Coronary artery (tissue), 2 donors: ENCODE measurements at places on chromosomes 3 and 15.

GRCh38 chr3:122621112-122621511 is 43.7 kb downstream of the PARP15 start:
- no peak for DNase-seq

DNA sequence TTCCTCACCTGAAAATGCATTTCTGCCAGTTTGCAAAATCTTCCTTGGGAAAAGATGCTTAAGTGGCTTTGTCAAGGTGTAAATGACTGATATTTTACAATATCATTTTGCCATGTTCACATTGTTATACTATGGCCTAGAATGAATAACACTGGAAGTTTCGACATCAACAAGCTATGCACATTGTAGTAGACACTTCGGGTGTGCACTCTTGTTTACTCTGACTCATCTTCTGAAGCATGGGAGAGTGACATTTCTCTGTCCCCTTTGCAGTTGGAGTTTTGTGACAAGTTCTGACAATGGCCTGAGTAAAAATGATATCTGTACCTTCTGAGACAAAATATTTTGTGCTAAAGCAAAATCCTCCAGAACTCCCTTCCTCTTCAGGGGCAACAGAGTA is 567.0 kb upstream of the RGMA start:
- no peak for DNase-seq

DNA sequence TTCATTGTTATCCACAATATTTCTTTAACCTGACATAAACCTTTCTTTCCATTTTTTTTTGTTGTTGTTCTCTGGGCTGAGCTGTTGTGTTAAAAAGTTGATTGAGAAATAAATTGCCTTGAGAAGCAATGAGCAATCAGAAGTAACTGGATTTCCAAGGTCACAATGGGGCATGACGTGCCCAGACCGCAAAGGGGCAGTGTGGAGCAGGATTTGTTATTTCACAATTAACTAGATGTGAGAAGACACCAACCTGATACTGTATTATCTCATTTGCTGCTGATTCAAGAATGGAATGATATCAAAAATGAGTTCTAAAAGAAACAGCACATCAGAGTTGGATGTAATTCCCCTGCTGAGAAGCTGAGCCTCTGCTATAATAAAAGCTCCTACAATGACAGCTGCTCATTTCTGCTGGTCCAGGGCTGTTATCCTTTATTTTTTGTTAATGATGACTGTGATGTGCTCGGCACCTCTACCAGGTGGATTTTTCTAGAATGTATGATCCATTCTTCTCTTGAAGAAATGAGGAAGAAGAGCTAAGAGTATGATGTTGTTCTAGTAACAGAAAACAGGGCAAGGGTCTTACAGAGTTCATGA is 28.1 kb downstream of the CPNE4 start:
- DNase-seq = no peak

DNA sequence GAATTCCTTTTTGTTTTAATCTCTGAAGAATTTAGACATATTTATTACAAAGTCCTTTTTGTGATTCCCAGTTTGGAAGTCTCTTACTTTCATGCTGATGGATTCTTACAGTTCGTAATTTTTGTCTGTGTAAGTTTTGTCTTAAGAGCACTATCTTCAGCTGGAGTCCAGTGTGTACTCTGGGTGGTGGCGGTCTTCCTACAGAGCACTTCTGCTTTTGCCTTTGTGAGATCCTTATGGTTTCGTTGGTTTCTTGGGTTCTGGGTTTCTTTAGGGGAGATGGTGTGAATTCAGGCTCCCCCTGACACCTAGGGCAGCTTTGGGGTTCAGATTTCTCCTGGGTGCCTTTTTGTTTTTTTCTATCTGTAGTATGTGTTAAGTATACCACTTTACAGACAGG is 45.3 kb downstream of the PLS1 start:
- no peak for DNase-seq

DNA sequence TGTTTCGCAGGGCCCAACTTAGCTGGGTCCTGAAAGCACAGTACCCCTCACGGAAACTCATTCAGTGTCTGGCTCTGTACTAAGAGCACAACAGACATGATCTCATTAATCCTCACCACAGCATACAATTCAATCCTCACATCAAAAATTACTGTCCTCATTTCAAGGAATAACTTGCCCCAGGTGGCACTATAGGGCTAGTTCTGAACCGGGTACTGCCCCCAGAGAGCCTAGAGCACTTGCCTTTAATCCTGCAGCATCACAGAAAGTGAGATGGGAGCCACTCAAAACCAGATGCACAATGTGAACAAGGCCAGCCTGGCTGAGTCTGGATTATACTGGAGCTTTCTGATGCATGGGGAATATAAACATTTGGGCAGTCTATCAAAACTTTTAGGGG is 122.6 kb downstream of the OSBPL10 start:
- DNase-seq = no peak

DNA sequence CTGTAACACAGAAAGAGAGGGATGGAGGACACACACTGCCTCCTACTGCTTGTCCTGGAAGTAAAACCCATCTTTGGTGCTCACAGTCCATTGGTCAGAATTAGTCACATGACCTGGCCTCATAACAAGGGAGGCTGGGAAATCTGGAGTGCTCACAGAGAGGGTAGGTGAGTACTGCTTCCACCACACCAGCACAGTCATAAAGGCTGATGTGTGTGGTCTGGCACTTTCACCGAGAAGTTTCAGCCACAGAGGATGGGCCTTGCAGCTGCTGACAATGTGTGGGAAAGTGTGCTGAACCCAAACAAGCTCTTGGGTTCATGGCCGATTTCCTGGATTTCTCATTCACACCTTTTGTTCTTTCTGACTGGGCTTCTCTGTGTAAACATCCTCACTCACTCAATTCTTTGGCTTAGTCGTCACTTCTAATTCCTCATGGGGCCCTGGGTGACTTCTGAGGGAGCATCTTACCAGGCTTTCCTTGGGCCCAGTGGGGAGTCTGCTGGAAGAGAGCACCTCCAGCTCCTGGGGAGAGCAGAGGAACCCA is 100.7 kb downstream of the ASB7 start:
- peak; percentile 19 for DNase-seq

- no peak for DNase-seq
Measured at GRCh38 chr3:159964166-159964973, 24.3 kb upstream of the IL12A start.

- no peak for DNase-seq
Measured at GRCh38 chr3:175383371-175383770, 524.2 kb downstream of the NAALADL2 start.

- DNase-seq = no peak
Measured at GRCh38 chr3:122355612-122356011, 27.4 kb downstream of the MIX23 start.

- no peak for DNase-seq
Measured at GRCh38 chr3:138300647-138301046, 29.0 kb downstream of the NME9 start.

GRCh38 chr3:117059067-117059955 is 349.7 kb downstream of the TUSC7 start:
- no peak for DNase-seq

GRCh38 chr3:104646196-104646595 is 720.5 kb upstream of the ALCAM start:
- no peak for DNase-seq

GRCh38 chr3:178602856-178603255 is 66.6 kb downstream of the KCNMB2 start:
- no peak for DNase-seq

DNA sequence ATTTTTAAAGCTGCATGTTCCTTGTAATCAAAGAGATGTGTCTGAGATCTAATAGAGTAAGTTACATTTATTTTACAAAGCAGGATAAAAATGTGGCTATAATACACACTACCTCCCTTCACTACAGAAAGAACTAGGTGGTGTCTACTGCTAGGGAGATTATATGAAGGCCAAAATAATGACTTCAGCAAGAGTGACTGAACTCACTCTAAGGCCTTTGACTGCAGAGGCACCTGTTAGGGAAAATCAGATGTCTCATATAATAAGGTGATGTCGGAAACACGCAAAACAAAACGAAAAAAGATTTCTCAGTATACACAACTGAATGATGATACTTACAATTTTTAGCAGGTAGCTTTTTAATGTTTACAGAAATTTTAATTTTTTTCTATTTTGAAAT is 19.1 kb downstream of the B3GNT5 start:
- no peak for DNase-seq

- DNase-seq = no peak
Measured at GRCh38 chr3:55782351-55782750, 295.2 kb upstream of the WNT5A start.

DNA sequence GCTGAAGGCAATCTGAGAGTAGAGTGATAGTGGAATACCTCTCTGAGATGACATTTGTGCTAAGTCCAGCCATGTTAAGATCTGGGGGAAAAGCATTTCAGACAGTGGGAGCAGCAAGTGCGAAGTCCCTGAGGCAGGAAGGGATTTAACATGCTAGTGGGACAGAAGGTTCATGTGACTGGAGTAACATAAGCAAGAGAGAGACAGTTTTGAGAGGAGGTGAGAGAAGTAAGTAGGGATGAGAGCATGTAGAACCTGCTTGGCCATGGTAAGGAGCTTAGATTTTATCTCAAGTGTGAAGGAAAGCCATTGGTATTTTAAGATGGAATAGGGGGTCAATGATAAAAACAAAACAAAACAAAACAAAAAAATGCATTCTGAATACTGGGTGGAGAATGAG is 358.6 kb upstream of the KCNH8 start:
- no peak for DNase-seq

DNA sequence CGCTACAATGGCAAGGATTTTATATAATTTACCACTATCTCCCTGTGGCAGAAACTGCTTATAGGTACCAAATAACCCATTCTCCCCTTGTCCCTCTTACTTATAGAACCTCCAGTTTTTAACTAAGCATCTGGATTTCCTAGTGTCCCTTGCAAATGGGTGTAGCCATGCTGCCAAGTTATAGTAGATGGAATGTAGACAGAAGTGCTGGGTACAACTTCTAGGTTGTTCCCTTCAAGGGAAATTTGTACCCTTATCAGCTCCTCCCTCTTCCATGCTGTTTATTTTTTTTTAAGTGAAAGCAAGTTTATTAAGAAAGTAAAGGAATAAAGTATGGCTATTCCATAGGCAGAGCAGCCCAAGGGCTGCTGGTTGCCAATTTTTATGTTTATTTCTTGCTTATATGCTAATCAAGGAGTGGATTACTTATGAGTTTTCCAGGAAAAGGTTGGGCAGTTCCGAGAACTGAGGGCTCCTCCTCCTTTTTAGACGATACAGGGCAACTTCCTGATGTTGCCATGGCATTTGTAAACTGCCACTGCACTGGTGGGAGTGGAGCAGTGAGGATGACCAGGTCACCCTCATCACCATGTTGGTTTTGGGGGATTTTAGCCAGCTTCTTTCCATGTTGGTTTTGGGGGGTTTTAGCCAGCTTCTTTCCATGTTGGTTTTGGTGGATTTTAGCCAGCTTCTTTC is 40.1 kb upstream of the TM4SF19 start:
- DNase-seq = no peak

GRCh38 chr15:101562428-101563059 is 73.0 kb upstream of the PCSK6 start:
- peak; percentile 46 for DNase-seq

- no peak for DNase-seq
Measured at GRCh38 chr15:86892774-86893449, 813.2 kb downstream of the AGBL1 start.

DNA sequence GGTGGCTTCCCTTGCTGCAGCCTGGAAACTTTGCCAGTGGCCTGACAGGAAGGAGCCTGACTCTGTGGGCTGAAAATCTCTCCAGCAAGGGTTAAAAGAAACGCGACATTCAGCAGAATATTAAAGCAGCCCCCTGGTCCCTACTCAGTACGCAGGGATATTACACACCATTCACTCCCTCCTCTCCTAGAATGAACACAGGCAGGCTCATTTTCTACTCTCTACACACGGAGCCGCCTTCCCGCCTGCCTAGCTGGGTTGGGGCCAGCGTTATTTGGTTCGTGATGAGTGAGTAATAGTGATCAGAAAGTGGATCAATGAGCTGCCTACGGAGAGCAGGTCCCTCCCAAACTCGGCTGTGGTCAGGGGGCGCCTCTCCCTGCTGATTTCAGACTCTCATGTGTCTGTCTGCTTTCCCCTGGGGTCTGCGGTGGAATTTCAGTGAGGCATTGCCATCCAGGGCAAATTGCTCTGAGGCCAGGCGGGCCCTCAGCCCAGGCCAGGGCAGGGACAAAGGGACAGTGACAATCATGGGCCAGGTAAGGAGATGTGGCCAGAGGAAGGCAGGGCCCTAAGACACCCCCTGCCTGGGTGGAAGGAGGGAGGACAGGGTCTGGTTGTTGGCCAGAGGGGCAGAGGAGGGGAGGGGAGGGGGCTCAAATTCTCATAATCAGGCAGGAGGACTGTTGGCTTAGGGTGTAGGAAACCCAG is 2.8 kb downstream of the EPHB1 start:
- DNase-seq = peak; percentile 54

DNA sequence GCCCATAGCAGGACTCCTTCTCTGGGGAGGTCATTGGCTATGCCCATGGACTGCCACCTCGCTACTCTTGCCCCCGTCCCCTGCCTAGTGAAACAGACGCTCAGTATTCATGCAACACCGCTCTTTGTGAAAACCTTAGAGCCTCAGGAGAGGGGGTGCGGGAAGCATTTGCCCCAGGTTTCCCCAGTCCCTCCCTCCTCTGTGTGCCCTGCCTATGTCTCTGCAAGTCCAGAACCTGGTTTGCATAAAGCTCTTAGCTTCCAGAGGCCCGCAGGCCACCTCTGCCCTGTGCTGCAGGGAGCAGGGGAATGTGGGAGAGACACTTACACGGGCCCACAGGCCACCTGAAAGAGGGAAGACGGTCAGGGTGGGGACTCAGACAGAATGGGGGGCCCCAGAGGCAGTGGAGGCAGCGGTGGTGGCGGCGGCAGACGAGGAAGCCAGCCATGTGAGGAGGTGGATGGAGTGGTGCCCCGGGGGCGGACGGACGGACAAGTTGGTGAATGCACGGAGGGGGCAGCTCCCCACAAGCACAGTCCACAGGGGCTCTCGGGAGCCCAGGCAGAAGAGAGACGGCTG is 33.8 kb upstream of the CTSH start:
- no peak for DNase-seq

DNA sequence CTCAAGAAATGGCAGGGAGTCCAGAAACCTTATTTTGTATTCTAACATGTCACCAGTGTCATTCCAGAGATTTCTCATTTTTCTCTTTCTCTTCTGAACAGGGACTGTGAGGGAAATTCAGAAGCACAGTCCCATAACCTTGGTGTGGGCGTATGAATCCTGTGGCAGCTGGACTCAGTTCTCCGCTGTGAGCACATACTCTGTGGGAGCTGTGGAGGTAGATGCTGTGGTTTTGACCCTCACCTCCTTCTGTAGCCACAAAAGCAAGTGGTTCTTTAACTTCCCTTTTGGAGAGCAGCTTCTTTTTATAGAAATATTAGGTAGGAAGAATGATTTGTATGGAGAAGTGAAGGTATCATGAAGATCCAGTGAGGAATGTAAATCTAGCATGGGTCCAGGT is 13.4 kb downstream of the TMEM207 start:
- no peak for DNase-seq

DNA sequence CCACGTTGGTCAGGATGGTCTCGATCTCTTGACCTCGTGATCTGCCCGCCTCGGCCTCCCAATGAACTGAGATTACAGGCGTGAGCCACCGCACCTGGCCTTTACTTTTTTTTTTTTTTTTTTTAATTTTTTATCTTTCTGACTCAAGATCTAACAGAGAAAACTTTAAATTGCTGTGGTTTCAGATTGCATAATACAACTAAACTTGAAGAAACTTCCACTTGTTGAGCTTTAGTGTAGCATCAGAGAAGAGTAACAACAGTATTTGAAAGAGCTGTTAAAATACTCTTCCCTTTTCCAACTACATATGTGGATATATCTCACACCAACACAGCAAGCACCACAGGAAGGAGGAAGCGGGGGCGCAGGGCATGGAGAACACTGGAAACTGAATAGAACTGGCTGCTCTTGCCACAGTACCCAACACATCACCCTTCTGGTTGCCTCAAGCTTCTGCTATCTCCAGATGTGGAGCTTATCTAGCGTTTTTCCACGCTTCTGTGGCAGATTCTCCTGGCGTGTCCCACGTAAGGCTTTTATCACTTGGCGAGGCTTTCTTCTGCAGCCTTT is 45.4 kb downstream of the MAP6D1 start:
- DNase-seq = no peak
